ENCODE measurements at places on chromosomes 16 and 17. TPM values are rescaled to one million over a fixed set of nuclear protein-coding genes. Genes with fewer than 3 reads are reported as not detected.

- no peak for DNase-seq
Observed at GRCh38 chr16:24610416-24610755, 71.0 kb downstream of the RBBP6 start.

DNA sequence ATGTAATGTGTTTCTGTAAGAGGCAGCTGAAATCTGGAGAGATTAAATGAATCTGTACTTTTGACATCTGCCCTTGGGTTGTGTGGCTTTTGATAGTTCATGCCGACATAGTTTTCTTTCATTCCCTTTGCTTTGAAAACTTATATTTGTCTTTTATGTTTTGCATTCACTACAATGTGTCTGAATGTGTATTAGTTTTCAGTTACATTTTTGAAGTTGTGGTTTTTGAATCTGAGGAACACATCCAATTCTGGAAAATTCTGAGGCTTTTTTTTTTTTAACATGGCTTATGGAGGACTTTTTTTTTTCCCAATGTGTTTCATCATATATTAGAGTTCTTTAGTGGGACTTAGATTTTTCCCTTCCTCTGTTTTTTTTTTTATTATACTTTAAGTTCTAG, 683.7 kb upstream of the SOX9 start:
- no peak for DNase-seq

DNA sequence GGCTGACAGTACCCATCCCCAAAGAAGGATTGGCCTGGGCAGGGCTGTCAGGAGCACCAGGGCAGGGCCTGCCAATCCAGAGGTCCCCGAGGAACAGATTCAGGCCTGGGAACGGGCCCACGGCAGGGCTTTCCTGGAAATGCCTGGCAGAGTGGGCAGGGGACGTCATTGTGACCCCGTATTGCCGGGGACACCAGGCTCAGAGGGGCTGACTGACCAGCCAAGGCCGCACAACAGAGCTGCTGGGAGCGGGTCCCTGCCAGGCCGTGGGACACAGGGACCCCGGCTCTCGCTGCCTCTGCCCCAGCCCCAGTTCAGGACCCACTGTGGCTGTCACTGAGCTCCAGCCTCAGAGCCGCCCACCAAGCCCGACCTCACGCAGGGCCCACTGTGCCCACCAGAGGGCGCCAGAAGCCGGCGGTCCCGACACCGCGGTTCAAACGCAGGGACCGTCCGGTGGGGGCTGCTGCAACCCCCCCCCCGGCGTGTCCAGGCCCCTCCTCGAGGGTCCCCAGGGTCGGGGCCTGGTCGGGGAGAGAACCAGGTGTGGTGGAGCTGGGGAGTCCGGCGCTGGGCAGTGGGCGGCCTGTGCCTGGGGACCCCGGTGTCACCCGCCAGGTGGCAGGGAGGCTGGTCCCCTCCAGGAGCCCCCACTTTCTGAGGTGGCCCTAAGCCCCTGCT, 15.2 kb upstream of the SSTR5 start:
- peak; percentile 14 for DNase-seq

GRCh38 chr17:20991276-20992037, 51.4 kb downstream of the USP22 start:
- DNase-seq = no peak

DNA sequence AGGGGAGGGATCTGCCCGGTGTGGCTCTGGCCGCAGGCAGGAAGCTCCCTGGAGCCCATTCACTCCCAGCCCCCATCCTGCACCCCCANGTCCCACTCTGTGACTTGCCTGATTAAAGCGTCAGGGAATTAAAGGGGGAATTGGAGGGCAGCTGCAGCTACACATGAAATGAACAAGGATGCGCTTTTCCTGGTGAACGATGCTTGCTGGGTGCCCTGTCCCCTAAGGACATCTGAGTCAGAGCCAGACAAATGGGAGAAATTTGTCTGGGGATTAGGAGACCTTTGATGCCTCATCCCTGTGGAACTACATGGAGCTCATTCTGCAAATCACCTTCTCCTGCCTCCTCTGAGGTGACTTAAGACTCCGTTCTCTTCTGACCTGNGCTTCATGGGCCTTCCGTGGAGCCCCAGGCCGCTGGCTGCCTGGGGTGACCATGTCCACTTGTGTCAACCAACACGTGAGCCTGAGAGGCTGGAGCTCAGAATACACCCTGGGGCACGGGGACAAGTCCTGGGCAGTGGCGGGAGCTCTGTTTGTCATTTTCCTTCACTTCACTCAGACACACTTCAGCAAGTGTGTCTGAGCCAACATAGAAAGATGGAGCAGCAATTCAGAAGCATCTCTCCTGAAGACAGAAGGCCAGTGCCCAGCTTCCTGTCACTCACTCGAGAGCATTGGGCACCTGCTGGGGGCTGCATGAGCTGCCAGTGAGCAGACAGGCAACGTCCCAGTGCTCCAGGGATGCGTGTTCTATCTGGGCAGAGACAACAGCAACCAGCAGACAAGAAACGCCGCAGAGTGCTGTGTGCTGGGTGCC, 54.1 kb downstream of the METRNL start:
- DNase-seq = no peak

GRCh38 chr16:89338863-89339262, 121.4 kb downstream of the ZNF778 start:
- DNase-seq = no peak

DNA sequence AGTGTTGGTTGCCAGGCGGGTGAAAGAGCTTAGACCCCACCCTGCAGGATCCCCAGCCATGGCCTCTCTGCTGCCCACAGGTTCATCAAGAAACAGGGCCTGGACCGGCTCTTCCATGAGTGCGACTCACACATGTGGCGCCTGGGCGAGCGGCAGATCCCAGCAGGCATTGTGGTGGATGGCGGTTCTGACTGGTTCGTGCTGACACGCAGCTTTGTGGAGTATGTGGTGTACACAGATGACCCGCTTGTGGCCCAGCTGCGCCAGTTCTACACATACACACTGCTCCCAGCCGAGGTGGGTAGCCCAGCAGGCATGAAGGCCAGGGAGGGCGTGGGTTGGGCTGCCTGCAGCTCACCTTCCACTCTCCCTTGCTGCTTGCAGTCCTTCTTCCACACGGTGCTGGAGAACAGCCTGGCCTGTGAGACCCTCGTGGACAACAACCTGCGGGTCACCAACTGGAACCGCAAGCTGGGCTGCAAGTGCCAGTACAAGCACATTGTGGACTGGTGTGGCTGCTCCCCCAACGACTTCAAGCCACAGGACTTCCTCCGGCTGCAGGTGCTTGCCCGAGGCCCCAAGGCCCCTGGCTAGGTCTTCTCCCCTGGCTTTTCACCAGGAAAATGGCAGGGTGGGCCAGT, 9.9 kb downstream of the XYLT2 start:
- DNase-seq = no peak

DNA sequence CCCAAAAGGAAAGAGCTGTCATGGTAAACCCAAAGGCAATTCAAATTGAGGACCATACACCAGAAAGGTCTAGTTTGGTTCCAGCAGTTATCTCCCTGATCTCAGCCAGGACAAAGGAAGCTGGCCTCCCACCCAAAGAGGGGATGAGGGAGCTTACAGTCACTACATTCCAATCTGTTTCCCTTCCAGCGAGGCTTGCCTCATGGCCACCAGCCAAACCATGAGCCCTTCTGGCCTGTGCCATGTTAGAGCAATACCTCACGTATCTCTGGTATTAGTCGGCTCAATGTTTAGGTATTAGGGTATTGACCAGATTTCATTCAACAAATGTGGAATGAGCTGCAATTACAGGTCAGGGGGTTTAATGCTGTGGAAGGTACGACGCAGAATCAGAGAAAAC, 8.4 kb downstream of the NDUFAB1 start:
- DNase-seq = no peak

DNA sequence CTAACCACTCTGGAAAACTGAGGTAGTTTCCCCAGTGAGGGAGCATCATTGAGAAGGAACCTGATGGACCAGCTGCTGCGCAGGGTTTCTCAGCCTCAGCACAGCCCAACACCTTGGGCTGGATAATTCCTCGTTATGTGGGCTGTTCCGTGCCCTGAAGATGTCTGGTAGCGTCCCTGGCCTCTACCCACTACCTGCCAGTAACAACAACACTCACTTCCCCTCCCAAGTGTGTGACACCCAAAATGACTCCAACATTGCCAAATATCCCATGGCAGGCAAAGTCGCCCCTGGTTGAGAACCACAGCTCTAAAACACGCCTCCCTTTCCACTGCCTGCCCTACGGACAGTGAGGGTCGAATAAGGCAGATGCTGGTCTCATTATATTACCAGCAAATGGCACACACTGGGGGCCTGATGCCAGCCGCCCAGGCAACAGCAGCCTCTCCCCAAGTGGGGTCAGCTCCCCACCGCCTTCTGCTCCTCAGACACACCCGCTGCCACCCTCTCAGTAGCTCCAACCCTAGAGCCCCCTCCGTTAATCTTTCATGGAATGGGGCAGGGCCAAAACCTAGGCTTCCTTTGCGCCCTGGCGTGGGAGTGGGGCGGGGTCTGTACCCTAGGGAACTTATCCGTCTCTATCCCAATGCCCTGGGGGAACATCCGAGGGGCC, 1.0 kb downstream of the RHBDF2 start:
- DNase-seq = no peak

DNA sequence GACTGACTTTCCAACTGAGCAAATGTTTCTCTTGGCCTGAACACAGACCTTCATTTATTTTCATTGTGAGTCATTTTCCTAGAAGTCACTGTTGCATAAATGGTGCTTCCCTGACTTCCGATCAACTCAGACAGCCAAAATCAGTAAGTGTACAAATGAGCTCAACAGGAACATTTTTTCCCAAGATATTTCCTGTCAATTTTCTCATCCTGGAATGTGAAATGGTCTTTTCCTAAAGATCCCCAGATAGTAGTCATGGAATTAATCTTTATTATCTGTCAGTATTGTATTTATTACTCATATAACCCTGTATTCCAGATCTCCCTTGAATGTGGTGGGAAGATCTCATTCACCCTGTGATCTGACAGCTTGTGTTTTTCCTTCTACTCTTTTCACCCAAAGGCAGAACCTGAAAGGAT, 360.3 kb upstream of the KIF2B start:
- no peak for DNase-seq

DNA sequence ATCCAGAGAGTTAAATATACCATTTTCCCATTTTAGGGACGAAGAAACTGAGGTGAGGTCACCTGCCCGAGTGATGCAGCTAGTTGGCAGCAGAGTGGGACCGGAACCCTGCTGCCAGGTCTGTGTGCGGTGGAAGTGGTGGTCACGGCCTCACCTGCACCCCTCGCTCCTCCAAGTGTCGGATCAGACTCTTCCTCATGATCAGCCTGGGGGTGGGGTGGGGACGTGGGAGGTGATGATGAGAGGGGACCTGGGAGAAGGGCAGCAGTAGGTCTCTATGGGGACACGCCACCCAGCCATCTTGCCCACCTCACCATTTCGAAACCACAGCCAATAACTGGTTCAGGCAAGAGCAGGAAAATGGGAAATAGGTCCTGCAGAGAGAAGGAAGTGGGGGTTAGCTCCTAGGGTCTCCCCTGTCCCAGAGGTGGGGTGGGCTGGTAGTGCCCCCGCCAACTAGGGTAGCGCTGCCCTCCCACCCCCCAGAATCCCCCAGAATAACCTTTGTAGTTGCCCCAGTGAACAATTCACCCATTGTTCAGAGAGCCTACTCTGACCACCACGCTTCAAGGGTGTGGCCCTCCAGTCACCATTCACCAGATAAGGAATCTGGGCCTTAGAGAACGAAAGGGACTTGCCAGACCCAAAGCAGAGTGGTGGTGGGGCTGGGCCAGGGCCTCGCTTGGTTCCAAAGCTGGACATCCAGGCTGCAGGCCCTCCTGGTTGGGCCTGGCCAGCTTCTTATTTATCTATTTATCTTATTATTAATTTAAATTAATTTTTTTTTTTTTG, 5.1 kb downstream of the GDPD3 start:
- DNase-seq = no peak

GRCh38 chr17:79558091-79558900, 52.6 kb downstream of the RBFOX3 start:
- DNase-seq = no peak

GRCh38 chr16:71214746-71215381, 15.7 kb downstream of the HYDIN start:
- no peak for DNase-seq

Gene SLC26A11
- total RNA-seq = 0.27 TPM

Gene CACNA1H
- under 0.01 TPM for total RNA-seq

Gene MYL4
- 0.27 TPM for total RNA-seq

Gene GCGR
- not detected for total RNA-seq

Gene MCRIP1
- 65.2 TPM for total RNA-seq

Gene SP6
- total RNA-seq = 0.27 TPM

Gene SHBG
- total RNA-seq = not detected

Gene HSPB9
- total RNA-seq = not detected

Gene CCL5
- total RNA-seq = 1.3 TPM

Gene KRTAP17-1
- total RNA-seq = not detected

Gene CRISPLD2
- total RNA-seq = 2.2 TPM

Gene ATPAF2
- total RNA-seq = 40.1 TPM
